Immature natural killer cell (primary cell): ENCODE measurements at places on chromosomes 7 and 10. TPM values are rescaled to one million over a fixed set of nuclear protein-coding genes. Genes with fewer than 3 reads are reported as not detected.

Gene CLDN4
- polyA plus RNA-seq = not detected

Gene SCIN
- polyA plus RNA-seq = not detected

Gene CCDC3
- polyA plus RNA-seq = not detected

Gene FAM237B
- not detected for polyA plus RNA-seq

Gene PTN
- polyA plus RNA-seq = not detected

Gene SFTPA1
- polyA plus RNA-seq = not detected

Gene IQUB
- polyA plus RNA-seq = not detected

Gene IFIT3
- polyA plus RNA-seq = 23.8 TPM

Gene KDM7A
- 4.5 TPM for polyA plus RNA-seq

Gene UNCX
- polyA plus RNA-seq = not detected

Gene TRIM73
- 0.20 TPM for polyA plus RNA-seq

Gene JAKMIP3
- not detected for polyA plus RNA-seq

Gene SYCE1
- polyA plus RNA-seq = 0.48 TPM

Gene ZNF746
- polyA plus RNA-seq = 5.4 TPM

Gene NPSR1
- not detected for polyA plus RNA-seq

Gene C1QL3
- polyA plus RNA-seq = not detected

Gene FGF8
- polyA plus RNA-seq = not detected

Gene CDNF
- 1.3 TPM for polyA plus RNA-seq

Gene FRA10AC1
- 3.6 TPM for polyA plus RNA-seq

Gene WNT8B
- not detected for polyA plus RNA-seq

Gene CHAT
- polyA plus RNA-seq = not detected

Gene SORCS1
- polyA plus RNA-seq = not detected

Gene RNF133
- polyA plus RNA-seq = not detected

Gene SRI
- 234 TPM for polyA plus RNA-seq

Gene TRPV6
- not detected for polyA plus RNA-seq

Gene SCART1
- 0.74 TPM for polyA plus RNA-seq

Gene OR9A2
- polyA plus RNA-seq = not detected

Gene GPR85
- not detected for polyA plus RNA-seq

Gene CPA2
- polyA plus RNA-seq = not detected

Gene NME8
- 2.6 TPM for polyA plus RNA-seq

Gene FBXW4
- polyA plus RNA-seq = 9.7 TPM

Gene GOLGA7B
- polyA plus RNA-seq = 0.17 TPM

Gene IL6
- polyA plus RNA-seq = not detected

Gene ZNF775
- polyA plus RNA-seq = 5.5 TPM

Gene RFC2
- 48.1 TPM for polyA plus RNA-seq
